CD4-positive, alpha-beta T cell treated with Interleukin-15 for 4 hours (primary cell): ENCODE measurements at places on chromosomes 2 and 18.

DNA sequence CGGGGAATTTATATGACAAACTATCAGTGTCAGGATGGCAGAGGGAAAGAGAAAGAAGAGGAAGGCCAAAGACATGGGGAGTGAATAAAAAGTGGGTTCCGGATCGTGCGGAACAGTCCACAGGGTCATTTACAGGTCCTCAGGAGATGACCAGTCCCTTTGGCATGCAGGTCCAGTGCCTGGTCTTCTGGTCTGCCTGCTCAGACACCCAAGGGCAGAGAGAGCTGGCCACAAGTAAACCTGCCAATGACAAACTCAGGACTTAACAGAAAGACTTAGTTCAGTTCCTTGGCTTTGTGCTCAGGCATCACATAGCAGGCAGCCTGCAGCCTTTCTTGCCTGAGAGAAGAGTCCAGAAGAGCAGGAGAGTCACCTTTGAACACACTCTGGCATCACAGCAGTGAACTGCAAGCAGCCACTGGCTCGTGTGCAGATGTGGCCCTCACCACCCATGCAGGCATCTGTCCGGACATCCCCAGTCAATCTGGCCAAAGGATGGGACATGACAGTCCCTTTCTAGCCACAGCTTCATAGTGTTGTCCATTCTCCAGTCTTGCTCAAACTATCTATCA lies 14.0 kb downstream of the TMEM127 start:
- DNase-seq: no peak

DNA sequence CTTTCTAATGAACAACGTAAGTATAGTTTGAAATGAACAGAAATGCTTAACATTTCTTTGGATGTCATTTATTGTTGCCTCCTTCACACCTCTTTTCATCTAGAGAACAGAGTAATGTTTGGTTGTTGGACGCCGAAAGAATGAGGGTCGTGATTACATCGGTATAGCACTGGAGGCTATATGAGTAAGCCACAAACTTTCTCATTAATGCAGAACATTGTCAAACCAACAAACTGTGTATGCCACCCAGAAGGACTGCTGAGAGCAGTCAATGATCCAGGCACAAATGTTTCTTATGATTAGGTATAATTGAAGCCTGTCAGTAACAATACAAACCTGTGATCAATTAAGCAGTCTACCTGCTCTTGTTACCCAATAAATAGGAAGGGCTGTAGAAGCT lies 1494.7 kb upstream of the NXPH2 start:
- no peak for DNase-seq

DNA sequence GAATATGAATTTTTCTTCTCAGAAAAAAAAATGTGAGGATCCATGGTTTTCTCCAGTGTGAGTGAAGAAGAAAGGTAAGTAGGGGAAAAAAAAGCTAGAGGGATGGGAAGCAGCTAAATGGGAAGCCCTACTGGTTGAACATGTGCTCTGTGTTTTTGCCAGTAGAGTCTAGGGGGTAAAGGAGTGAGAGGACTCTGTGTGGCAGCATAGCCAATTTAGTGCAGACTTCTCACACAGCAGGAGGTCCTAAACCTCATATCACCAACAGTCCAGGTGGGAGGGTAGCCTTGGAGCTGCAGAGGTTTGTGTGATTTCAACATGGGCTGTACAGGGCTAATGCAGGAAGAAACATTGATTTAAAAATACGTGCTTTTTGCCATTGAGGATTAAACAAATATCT lies 334.5 kb upstream of the SPHKAP start:
- no peak for DNase-seq

DNA sequence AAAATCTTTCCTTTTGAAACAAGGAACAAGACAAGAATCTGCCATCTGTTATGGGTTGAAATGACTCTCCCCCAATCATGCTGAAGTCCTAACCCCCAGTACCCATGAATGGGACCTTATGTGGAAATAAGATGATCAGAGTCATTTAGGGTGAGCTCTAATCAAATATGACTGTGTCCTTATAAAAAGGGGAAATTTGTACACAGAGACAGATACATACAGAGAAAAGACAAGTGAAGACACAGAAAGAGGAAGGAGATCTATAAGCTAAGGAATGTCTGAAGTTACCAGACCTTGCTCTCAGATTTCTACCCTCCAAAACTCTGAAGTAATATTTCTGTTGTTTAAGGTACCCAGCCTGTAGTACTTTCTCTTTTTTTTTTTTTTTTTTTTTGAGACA lies 15.7 kb downstream of the TGFBRAP1 start:
- DNase-seq: no peak

GRCh38 chr2:127326289-127326945 lies 32.5 kb upstream of the ERCC3 start:
- no peak for DNase-seq

DNA sequence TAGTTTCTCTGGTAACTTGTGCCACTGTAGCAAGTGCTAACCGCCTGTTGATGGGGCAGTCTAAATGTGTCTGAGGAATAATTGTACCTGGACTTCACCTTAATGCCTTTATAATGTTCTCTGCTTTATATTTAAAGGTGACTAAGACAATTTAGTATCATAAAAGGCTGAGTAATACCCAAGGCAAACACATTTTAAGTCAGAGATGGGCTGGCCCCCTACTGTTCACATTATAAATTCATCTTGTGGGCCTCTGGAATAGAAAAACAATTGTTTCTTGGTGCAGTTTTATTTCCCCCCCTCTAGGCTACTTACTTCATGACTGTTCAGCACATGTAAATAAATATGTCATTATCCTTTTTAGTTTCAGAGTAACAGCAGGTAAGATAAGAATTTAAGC lies 559.3 kb upstream of the PIK3C3 start:
- no peak for DNase-seq

- no peak for DNase-seq
These were observed 558.8 kb upstream of the PIK3C3 start for GRCh38 chr18:41396211-41396610.

GRCh38 chr2:184729581-184729980 lies 131.3 kb downstream of the ZNF804A start:
- no peak for DNase-seq

GRCh38 chr2:154495455-154495868 lies 203.0 kb upstream of the KCNJ3 start:
- DNase-seq: no peak

DNA sequence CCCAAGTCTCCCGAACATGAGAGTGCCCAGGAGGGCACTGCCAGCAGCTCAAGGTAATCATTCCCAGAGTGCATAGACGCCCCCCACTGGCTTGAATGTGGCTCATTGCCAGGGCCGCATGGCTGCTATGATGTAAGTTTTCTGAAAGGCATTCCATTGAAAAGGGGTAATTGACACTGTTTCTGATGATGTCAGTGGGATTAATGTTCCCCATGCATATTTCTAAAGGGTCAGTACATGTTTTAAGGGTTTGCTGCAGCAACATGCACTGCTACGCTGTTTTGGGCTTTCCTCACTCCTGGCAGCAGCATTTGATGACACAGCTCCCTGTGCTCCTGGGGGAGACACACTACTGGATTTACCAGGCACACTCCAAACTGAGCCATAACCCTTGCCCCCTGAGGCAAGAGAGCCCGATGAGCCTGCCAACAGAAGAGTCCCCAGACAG lies 36.7 kb downstream of the KIAA2012 start:
- no peak for DNase-seq

GRCh38 chr2:25155401-25155800 lies 13.0 kb downstream of the POMC start:
- no peak for DNase-seq

DNA sequence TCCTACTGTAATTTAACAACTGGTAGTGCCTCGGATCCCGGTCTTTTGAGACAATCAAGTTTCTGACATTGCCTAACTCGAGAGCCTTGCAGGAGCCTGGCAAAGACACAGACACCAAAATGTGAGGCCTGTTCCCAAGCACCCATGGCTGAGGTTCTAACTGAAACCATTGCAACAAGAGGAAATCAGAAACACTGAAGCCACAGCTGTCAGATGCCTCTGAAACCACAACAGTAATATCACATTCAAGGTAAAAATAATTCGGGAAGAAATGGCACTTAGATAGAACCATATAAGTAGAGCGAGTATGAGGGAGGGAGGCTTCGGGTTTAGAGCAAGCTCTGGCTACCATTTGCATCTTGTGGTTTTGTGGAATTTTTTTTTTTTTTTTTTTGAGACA lies 285.9 kb downstream of the FBXO15 start:
- DNase-seq: no peak

DNA sequence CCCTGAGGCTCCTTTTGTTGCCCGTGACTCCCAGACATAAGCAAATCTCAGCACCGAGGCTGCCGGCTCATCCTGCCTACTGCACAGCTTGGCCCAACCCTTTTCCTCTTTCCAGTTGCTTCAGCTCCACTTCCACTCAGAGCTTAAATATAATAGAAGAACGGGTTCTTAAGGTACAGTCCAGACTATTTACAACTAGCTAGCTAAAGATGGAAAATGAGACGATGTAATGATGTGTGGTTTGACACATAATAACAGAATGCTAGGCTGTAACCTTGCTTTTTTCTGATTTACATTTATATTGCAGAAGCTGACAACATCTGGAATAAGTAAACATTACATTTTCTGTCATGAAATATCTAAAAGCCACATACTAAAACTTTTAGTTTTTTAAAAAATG lies 26.9 kb upstream of the ATP9B start:
- DNase-seq: no peak

- no peak for DNase-seq
These were observed 21.7 kb downstream of the ASPRV1 start for GRCh38 chr2:69939722-69940121.

DNA sequence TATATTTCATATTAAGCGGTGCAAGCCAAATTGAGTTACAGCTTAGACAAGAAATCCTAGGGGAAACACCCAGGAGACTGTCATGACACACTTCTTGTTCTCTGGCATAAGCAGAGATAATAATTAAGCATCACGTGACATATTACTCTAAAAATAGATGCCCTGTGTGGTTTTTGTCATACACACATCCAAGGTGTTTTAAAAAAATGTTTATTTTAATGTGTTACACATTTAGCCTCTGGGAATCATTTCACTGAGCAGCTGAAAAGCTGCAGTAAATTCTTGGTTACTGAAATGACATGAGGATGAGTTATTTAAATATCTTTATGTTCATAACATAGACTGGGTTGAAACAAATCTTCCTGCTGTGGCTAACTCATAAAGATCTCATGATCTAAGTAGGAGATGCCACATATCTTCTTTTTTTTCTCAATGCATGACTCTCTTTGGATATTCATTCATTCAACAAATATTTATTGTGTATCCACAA lies 38.0 kb upstream of the ERMN start:
- DNase-seq: no peak

DNA sequence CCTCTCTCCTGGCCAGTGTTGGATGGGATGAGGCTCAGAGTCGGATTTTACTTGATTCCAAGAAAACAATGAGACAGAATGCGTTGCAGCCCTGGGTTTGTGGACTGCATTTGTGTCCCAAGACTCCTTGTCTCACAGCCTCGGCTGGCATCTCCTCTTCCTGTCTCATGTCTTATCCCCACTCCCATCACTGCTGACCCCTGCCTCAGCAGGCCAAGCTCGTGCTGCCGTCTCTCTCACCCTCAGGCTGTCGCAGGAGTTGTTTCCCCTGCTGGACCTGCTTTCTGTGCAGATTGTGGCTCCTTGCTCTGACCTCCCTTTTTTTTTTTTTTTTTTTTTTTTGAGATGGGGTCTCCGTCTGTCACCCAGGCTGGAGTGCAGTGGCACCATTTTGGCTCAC lies 70.2 kb upstream of the RALBP1 start:
- DNase-seq: no peak

DNA sequence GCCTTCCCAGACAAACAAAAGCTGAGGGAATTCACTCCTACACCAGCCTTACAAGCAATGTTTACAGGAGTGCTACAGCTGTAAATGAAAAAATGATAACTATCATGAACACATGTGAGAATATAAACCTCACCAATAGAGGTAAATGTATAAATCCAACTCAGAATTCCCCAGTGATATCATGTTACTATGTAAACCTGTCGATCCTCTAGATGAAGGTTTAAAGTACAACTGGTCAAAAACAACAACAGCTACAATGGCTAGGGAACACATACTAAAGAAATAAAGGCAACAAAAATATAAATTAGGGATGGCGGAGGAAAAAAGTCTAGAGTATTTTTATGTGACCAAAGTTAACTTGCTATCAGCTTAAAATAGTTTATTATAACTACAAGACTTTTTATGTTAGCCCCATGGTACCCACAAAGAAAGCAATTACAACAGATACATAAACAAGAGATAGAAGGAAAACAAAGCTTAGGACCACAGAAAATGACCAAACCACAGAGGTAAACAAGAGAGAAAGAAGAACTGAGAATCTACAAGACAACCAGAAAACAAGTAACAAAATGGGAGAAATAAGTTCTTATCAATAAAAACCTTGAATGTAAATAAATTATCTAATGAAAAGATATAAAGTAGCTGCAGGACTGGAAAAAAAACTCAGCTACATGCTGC lies 8.3 kb downstream of the CERKL start:
- DNase-seq: no peak

GRCh38 chr2:114610677-114611076 lies 168.2 kb downstream of the DPP10 start:
- no peak for DNase-seq

DNA sequence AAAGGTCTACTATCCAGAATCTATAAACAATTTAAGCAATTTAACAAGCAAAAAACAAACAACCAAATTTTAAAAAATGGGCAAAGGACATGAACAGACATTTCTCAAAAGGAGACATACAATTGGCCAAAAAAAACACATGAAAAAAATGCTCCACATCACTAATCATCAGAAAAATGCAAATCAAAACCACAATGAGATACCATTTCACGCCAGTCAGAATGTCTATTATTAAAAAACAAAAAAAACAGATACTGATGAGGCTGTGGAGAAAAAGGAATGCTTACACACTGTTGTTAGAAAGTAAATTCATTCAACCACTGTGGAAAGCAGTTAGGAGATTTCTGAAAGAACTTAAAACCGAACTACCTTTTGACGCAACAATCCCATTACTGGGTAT lies 66.4 kb upstream of the SESTD1 start:
- DNase-seq: no peak

DNA sequence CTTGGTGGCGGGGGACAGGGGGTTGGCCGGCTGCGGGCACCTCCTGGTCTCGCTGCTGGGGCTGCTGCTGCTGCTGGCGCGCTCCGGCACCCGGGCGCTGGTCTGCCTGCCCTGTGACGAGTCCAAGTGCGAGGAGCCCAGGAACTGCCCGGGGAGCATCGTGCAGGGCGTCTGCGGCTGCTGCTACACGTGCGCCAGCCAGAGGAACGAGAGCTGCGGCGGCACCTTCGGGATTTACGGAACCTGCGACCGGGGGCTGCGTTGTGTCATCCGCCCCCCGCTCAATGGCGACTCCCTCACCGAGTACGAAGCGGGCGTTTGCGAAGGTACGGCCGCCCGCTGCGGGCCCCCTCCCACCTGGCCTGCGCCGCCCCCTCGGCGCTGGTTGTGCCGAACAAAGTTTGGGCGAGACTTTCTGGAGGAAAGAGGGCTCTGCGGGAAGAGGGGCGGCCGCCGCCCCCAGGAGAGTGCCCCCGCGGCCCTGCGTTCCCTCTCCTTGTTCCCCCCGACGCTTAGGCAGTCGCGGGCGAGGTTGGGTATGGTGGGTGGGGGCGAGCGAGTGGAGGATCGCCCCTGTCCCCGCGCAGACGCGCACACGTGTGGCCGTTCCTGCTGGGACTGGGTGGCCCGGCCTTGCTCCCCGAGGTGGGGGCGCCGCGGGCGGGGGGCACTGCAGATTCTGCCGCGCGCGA lies 866 bp downstream of the CRIM1 start:
- peak; percentile 18 for DNase-seq

GRCh38 chr2:231036131-231036530 lies 1.2 kb upstream of the C2orf72 start:
- DNase-seq: no peak
